ENCODE measurements at places on chromosomes 6 and 20. TPM values are rescaled to one million over a fixed set of nuclear protein-coding genes. Genes with fewer than 3 reads are reported as not detected.

IYD gene
- total RNA-seq, result not detected

STX11 gene
- 11.2 TPM for total RNA-seq

PPP1R14C gene
- total RNA-seq, result not detected

DNA sequence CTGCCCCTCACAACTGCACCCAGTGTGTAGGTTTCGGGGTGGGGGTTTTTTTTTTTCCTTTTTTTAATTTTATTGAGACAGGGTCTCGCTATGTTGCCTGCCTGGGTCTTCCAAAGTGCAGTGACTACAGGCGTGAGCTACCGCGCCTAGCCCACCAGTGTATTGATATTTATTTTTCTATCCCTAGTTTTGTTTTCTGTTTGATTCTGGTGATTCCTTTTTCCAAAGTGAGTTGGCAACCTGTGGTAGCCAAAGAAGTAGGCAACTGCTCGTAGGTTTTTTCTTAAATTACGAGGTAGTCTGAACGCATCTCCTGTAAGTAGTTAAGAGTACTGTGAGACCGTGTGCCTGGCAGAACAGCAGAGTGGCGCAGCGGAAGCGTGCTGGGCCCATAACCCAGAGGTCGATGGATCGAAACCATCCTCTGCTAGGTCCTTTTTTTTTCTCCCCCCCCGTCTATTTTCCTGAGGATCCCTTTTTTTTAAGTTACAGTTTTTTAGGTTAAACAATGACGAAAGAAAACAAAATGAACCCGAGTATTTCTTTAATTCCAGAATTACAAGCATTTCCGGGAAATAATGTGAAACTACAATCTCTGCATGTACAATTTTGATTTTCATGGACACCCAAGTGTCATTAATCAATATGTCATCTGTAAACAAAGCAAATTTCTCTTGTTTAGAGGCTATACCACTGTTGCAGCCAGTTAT is 78.7 kb upstream of the BTN3A2 start:
- DNase-seq, result peak; percentile 74

DNA sequence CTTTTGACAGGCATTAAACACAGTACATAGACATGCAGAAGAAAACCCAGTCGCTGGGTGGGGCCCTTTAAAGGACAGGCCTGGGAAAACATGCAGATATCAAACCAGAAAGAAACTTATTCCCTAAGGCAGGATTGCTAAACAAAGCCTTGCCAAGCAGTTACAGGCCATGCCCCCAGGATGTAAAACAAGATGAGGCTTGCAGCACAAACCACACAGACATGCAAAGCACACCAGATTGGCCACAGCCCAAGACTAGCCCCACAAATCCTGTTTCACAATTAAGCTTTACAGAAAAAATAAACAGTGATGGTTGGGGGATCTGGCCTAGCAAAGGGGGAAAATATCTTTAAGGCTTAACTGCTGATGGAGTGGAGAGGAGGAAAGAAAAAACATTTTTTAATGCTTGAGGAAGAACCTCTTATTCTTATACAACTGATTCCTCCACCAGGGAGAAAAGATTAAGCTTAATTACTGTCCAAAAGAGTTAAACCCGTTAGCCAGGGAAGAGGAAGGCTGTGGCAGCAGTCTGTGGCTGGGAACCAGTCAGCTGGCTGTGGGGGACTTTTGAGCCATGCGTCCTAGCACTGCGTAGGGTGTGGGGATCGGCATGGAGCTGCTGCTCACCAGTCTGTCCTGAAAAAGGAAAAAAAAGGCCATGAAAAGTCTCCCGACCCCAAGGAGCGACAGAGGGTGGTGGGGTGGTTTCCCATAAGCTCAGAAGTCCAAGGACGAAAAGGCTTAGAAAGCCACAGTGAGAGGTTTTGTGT is 28.4 kb downstream of the COL19A1 start:
- no peak for DNase-seq

DNA sequence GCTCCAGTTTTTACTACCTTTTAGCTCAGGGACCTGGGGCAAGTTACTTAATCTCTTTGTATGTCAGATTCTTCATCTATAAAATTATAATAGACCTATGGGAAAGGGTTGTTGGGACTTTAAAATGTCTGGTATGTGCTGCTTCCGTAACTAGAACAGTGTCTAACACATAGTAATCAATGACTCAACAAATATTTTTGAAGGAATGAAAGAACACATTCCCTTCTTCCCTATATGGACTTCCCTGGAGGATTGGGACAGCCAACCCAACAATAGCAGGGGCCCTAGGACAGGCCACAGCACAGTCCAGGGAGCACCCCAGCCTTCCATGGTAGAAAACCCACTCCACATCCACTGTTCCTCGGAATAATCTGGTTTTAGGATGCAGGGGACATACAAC is 50.7 kb upstream of the TPD52L1 start:
- no peak for DNase-seq

- no peak for DNase-seq
These were observed 522.0 kb upstream of the GJE1 start for GRCh38 chr6:141610741-141611140.

CLPSL2 gene
- total RNA-seq, result not detected

NMBR gene
- total RNA-seq, result not detected

GRCh38 chr6:151374036-151374683 is 17.2 kb downstream of the ZBTB2 start:
- DNase-seq, result no peak

GRCh38 chr20:61477451-61477861 is 225.4 kb downstream of the CDH4 start:
- no peak for DNase-seq

- DNase-seq, result no peak
These were observed 1.1 kb upstream of the PREX1 start for GRCh38 chr20:48828734-48829460.

IPCEF1 gene
- 42.9 TPM for total RNA-seq
